ENCODE measurements at places on chromosomes 2 and 18. TPM values are rescaled to one million over a fixed set of nuclear protein-coding genes. Genes with fewer than 3 reads are reported as not detected.

INO80B gene
- 18.0 TPM for total RNA-seq

DNER gene
- not detected for total RNA-seq

ZNF516 gene
- total RNA-seq: 20.2 TPM

GRP gene
- not detected for total RNA-seq

UPP2 gene
- not detected for total RNA-seq

WNT10A gene
- 1.1 TPM for total RNA-seq

ACKR3 gene
- 31.0 TPM for total RNA-seq

PARD3B gene
- 2.7 TPM for total RNA-seq

CCDC178 gene
- not detected for total RNA-seq

SP9 gene
- total RNA-seq: not detected

SYT4 gene
- total RNA-seq: under 0.01 TPM

RUFY4 gene
- total RNA-seq: 1.1 TPM

MARCHF4 gene
- total RNA-seq: under 0.01 TPM

SLC30A3 gene
- under 0.01 TPM for total RNA-seq

ADCYAP1 gene
- total RNA-seq: 0.27 TPM

COL5A2 gene
- 0.54 TPM for total RNA-seq

SERPINB2 gene
- total RNA-seq: 0.27 TPM

ELOA2 gene
- total RNA-seq: not detected

ALPI gene
- not detected for total RNA-seq

CRYGD gene
- 5.7 TPM for total RNA-seq

ANKRD29 gene
- under 0.01 TPM for total RNA-seq

C18orf32 gene
- 4.3 TPM for total RNA-seq

TTLL4 gene
- total RNA-seq: 12.1 TPM

ITPRIPL1 gene
- 17.2 TPM for total RNA-seq

ERICH2 gene
- total RNA-seq: not detected

SNORC gene
- 0.54 TPM for total RNA-seq

CAPN10 gene
- total RNA-seq: 36.6 TPM

IGFBP5 gene
- under 0.01 TPM for total RNA-seq

SKA1 gene
- total RNA-seq: 0.81 TPM

Data from hematopoietic multipotent progenitor cell (in vitro differentiated cells).